Activated CD4-positive, CD25-positive, alpha-beta regulatory T cell treated with anti-CD3 and anti-CD28 coated beads, Interleukin-2, amount 50 U/mL, for 72 hours (primary cell): ENCODE measurements at places on chromosomes 3 and 15.

- no peak for DNase-seq
Observed at GRCh38 chr3:41302295-41302694, 103.0 kb downstream of the CTNNB1 start.

GRCh38 chr3:47645551-47645950 is 66.9 kb upstream of the CSPG5 start:
- DNase-seq: no peak

- DNase-seq: no peak
Observed at GRCh38 chr15:92205255-92205739, 188.4 kb upstream of the ST8SIA2 start.

DNA sequence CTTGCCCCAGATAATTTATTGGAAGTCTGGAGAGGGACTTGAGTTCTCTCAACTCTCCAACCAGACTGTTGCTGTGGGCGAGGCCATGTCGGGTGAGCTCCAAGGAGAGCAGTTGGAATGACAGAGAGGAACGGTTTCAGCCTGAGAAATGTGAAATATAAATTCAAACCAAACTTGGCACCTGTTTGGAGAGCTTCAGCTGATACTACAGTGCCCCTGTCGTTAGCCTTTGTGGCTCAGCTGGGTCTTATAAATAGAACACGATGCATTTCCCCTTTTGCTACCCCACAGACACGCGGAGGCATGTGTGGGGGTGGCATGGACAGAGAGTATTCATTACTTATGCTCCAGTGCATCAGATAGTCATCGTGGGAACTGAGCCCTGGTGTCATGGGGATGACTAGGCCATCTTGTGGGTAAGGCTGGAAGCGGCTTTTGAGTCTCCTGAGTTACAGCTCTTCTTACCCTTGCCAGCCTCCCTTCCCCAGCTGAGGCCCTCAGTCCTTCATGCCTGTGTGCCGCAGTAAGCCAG is 15.6 kb downstream of the SMAD3 start:
- DNase-seq: peak; percentile 56

DNA sequence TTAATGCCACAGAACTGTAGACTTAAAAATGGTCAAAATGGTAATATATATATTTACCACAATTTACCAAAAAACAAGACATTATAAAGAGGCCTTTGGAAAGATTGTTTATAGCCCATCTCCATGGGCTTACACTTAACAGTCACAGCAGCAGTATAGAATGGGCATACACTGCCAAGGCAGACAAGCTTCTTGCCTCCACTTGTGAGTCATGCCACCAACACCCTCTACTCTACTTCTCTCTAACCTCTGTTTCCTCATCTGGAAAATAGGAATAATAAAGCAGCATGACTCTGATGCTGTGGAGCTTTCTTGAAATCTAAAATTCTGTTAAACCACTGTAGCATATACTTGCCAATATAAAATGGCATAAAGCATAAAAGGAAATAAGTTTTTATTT is 14.4 kb upstream of the GPR156 start:
- no peak for DNase-seq

DNA sequence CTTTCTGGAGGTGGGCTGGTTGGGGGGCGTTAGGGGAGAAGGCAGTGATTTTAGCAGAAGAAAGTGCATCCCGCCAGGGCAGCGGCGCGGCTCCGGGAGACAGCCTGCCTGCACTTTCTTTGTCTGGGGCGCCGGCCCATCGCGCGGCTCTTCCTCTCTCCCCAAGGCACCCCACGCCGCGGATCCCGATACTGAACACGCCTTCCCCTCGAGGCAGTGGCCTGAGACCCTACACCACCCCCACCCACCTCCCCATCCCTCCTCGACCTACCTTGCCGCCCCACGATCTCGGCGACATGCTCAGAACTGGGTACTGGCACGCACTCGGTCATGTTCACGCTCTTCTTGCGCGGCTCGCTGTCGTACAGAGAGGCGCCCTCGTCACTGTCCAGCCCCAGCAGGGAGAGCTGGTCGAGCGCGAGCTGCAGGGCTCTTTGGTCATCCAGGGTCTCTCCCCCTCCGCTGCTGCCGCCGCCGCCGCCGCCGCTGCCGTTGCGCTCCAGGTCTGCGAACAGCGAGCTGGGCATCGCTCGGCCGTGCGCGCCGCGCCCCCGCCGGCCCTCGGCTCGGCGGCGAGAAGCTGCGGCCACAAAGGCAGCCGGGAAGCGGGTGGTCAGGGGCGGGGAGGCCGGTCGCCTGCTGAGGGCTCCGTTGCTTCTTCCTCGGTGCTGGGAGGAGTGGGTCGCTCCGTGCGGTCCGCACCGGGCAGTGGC is 483 bp downstream of the MEX3B start:
- DNase-seq: peak; percentile 36

GRCh38 chr3:191151653-191152052 is 47.4 kb upstream of the OSTN start:
- DNase-seq: no peak

GRCh38 chr3:155179437-155179827 is 99.3 kb downstream of the MME start:
- DNase-seq: no peak

DNA sequence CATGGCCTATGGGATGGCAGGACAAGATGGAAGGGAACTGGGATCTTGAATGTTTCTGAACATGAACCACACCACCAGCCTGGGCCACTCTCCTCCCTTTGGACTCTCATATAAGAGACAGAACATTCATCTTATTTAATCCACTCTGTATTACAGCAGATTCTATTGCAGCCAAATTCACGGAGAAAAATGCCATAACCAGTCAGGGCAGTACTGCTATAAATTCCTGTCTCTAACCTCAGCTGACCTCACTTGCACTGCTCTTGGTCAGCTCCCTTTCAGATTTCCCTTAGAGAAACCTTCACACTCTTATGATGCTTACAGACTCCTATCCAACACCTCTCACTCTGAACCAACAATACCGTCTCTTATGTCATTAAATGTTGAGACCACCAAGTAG is 101.4 kb downstream of the RYK start:
- no peak for DNase-seq

GRCh38 chr15:67196672-67197363 is 57.6 kb downstream of the AAGAB start:
- no peak for DNase-seq

GRCh38 chr3:30751610-30752299 is 142.7 kb downstream of the GADL1 start:
- no peak for DNase-seq
